ENCODE measurements at places on chromosomes 1 and 21.
A peak's percentile ranks its signal among the peaks of the same experiment; 100 is the strongest.

- DNase-seq: no peak
Observed at GRCh38 chr1:244371242-244372141, 80.2 kb downstream of the ADSS2 start.

- DNase-seq: no peak
Observed at GRCh38 chr1:91712981-91713841, 172.7 kb downstream of the TGFBR3 start.

- no peak for DNase-seq
Observed at GRCh38 chr1:157239936-157240335, 101.7 kb upstream of the ETV3 start.

GRCh38 chr1:115954684-115955083 is 21.6 kb upstream of the SLC22A15 start:
- DNase-seq: no peak

DNA sequence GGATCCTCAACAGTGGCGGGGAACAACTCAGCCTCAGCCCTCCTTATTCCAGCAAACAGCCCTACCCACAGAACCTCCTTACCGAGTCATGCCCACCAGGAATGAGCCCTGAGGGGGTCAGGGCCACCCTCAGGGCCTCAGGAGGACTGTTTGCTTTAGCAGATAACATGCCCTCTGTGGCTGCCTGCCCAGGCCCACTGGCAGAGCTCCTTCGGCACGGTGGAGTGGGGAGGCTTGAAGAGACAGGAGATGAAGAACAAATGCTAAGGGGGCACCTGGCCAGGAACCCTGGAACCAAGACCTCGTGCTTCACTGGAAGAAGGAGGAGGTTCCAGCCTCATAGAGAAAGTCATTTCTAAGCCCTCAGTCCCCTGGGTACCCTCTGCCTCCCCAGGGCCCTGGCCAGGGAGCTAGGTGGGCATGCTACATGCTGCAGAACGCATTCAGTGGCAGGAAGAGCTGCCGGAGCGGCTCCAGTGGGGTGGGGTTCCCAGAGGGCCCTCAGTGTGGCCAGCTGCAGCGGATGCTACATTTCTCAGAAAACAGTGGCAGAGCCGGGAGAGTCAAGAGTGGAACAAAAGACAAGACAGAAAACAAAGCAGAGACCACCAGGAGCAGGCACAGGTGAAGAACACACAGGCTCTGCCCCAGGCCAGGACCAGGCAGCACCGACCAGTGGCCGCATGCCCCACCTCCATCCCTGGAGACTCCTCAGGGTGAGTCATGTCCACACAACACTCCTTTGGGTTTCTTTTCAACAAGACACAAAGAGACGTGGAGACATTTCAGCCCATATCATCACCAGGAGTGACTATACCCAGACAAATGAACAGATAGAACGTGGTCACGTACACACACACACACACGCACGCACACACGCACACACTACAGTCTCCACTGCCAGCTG is 39.8 kb downstream of the RIMS3 start:
- DNase-seq: no peak

DNA sequence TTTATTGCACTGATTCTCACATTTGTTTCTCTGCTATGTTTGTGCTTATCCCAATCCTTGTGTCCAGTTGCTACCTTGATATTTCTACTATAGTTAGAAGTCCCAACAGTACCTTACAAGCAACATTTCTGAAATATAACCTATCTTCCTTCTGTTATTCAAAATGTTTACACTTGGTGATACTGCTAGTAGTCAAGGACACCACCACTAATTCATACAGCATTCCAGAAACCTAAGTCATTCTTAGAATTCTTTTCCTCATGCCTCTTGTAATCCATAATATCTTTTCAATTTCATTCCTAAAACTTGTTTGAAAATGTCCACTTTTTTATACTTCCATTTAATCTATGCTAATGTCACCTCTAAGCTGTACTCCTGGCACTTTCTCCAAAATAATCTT is 2132.1 kb downstream of the NCAM2 start:
- DNase-seq: no peak

GRCh38 chr1:37599940-37600339 is 4.2 kb upstream of the GNL2 start:
- DNase-seq: peak; percentile 56

DNA sequence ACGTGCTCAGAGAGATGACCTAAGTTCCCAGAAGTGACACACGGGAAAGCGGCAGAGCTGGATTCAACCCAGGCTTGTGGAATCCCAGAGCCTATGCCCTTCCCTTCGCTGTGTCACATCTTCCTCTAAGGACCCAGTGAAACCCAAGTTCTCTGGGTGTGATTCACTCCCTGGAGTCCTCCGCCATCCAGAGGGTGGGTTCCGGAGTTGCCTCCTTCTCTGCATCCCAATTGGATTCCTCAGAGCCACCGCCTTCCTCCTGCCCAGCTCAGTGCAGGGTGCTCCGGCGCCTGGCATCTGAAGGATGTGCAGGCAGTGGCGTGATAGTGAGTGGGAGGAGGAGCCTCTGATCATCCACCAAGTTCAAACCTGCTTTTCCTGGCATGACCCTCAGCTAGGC is 20.7 kb upstream of the RCC2 start:
- DNase-seq: no peak

GRCh38 chr1:62092110-62092509 is 102.5 kb upstream of the L1TD1 start:
- DNase-seq: no peak

DNA sequence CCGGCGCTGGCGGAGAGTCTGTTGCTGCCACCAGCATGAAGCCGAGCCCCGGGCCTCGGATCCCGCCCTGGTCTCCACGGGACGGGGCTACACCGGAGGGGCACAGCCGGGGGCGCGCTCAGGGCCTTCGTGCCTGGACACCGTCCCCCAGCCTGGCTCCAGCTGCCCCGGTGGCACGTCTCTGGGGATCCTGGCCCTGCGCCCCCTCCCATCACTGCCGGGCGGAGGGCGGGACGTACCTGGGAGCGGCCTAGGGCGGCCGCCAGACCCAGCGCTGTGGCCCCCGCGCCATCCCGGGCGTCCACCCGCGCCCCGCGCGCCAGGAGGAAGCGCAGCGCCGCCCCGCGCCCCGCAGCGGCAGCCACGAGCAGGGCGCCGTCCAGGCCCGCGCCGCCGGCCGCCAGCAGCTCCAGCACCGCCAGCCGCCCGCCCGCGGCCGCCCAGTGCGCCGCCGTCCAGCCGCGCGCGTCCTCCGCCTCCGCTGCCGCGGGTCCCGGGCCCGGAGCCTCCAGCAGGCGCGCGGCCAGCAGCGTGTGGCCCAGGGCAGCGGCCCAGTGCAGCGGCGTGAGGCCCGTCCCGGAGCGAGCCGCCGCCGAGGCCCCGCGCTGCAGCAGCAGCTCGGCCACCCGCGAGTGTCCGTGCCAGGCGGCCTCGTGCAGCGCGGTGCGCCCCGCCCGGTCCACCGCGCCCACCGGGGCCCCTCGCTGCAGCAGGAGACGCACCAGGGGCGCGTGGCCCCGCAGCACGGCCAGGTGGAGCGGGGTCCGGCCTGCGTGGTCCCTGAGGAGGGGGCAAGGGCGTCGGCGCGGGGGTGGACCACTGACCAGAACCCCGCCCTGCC is 1.0 kb downstream of the ANKRD65 start:
- DNase-seq: peak; percentile 84

GRCh38 chr1:54919367-54920359 is 32.7 kb upstream of the DHCR24 start:
- DNase-seq: no peak

GRCh38 chr1:236063919-236064673 is 794 bp downstream of the NID1 start:
- DNase-seq: peak; percentile 73

GRCh38 chr1:65221638-65222339 is 73.8 kb downstream of the AK4 start:
- no peak for DNase-seq

DNA sequence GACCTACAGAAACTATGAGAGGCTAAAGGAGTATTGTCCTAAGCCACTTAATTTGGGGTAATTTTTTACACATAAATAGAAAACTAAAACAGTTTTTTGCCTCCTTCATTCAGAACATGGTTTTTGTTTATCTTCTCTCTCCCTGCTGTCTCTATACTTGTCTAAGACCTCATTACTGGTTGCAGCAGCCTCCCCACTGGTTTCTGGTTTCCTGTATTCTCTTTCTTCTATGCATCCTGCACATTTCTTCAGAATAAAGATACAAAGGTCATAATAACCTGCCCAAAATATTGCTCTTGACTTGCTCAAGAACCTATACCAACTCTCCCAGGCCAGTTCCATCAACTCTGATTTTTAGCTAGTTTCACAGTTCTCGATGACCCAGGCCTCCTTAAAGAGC is 19.8 kb upstream of the BOLA1 start:
- no peak for DNase-seq

DNA sequence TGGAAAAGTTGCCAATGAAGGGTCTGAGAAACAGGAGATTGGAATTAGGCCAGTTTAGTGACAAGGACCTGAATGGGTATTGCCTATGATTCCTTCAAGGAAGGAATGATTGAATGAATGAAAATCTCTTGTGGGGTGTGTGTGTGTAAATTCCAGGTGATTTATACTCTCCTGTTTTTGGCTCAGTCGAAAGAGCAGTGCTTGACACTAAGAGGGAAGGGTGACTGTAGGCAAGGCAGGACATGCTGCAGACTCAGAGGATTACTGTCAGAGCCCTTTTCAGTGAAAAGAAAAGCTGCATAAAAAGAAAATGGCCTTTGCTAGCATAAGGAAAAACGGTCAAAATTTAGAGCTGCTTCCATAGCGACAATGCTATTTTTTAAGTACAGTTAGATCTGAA is 30.1 kb downstream of the C1orf21 start:
- no peak for DNase-seq

- DNase-seq: no peak
Observed at GRCh38 chr1:14913482-14914177, 239.9 kb upstream of the TMEM51 start.

- peak; percentile 20 for DNase-seq
Observed at GRCh38 chr1:159829273-159829634, 2.6 kb downstream of the SLAMF8 start.

GRCh38 chr1:42886046-42886739 is 39.8 kb downstream of the ZNF691 start:
- no peak for DNase-seq

- DNase-seq: no peak
Observed at GRCh38 chr1:33332881-33333280, 12.0 kb upstream of the A3GALT2 start.

DNA sequence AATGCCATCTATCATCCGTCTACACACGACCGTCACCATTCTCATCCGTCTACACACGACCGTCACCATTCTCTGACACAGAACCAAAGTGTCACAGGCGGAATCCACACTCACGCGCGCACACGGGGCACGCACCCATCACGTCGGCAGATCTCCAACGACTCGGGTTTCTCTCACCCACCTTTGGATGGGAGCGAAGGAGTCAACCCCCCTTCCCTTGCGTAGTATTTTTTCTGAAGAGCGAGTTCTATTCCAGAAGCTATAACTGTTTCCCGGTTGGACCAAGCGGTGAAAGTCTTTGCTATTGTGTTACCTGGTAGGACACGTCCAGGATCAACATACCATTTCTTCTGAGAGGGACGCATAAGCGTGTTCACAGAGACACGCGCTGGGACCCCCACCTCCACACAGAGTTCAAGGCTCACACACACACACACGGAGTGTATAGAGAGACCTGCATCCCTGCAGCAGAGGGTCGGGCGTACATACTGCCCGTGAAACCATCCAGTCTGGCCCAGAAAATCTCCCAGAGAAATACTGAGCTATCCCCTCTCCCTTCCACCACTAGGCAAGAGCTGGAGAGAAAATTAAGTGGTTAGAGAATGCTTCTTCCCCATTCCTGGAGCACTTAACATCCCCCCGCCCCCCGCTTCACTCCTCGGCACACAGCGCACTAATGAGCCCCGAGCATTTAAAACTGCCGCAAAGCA is 741 bp downstream of the DUSP10 start:
- DNase-seq: peak; percentile 56

- DNase-seq: peak; percentile 46
Observed at GRCh38 chr1:20726932-20727745, 5.4 kb downstream of the SH2D5 start.

DNA sequence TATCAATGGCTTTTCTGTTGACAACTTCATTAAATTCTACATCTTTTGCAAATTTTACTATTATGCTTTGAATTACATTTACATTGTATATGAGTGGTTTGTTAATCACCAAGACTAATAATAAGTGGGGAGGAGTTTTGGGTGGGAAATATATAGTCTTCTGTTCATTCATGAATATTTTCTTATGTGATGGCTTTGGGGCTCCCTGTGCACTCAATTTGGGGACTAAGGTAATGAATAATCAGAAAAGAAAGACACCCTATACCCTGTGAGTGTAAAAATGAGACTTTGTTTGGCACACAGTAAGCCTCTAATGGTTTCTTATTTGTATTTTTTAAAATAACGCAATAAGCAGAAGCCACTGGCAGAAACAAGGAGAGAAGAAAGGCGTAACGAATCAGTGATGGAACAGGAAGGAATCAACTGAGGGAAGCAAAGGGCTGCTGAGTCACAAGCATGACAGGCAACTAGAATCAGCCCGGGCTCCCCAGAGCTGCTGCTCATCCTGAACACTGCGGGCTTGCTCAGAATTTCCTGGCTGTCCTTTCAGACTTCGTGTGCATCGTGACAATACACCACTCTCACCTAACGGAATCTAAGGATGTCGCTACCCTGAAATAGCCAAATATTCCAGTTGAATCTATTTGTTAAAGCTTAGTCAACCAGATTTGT is 20.8 kb upstream of the RGS2 start:
- no peak for DNase-seq

- DNase-seq: no peak
Observed at GRCh38 chr1:198902655-198903054, 263.8 kb downstream of the PTPRC start.

- DNase-seq: no peak
Observed at GRCh38 chr1:204569478-204569877, 53.3 kb downstream of the MDM4 start.

- DNase-seq: no peak
Observed at GRCh38 chr1:55786396-55786795, 571.2 kb upstream of the USP24 start.

DNA sequence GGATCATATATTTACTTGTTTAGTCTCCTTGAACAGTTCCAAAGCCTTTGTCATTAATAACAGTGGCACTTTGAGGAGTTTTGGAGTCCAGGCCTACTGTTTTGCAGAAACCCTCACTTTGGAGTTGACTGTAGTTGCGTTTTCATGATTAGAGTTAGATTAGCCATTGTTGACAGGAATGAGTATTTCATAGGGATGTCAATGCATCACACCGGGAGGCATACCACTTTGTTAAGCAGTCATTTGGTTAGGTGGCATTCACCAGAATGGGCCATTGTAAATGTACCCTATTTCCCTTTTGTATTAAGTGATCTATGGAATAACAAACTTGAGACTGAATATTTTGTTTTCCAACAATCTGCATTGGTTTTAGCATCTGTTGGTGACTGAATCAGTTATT is 11.8 kb downstream of the MRPS6 start:
- no peak for DNase-seq

Data from SK-N-SH (cell line).